ENCODE measurements at places on chromosomes 16 and 17.

DNA sequence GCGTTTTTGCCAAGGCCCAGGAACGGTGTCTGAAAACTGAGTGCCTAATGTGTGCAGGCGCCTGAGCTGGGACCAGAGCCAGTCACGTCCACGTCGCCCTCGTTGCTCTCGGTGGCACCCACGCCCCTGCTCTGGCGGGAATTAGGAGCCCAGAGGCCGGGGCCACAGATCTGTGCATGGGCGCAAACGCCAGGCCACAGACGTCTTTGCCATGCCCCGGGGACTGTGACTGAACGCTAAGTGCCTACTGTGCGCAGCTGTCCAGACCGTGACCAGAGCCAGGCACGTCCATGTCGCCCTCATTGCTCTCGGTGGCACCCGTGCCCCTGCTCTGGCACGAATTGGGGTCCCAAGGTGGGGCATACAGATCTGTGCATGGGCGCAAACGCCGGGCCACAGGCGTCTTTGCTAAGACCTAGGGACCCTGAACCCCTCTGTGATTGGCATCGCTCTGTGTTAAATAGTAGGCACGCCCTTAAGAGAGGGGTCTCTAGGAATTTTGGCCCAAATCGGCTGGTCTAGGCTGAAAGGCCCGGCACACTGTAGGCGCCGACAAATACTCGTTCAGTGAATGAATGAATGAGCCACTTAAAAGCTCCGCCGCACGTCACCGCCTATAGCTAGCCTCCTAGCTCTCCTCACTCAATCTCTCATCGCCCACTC lies 827 bp upstream of the UBALD1 start:
- DNase-seq: no peak

DNA sequence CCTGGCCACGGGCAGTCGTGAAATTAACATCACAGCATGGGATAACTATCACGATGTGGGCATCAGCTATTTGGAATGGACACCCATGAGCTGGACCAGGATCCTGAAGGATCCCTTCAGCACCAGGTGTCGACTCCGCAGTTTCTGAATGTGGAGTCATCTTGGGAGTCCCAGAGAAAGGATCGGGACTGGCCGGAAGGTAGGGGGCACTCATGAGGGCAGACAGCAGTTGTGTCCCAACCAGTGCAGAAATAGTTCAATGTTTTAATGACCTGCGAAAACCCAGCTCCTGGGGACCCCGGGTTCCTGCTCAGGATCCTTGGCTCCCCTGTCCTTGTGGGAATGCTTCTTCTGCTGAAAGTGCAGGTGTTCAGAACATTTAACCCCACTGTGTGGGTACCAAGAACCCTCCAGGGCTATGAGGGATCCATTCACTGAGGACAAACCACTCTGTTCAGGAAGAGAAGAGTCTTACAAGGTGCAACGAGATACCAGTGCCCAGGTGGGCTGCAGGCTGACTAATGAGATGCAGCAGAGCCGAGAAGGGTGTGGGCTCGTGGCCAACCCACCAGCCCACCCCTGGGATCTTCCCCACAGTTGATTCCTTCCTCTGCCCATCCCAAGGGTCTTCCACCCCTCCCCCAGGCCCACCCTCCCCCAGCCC lies 154.8 kb downstream of the SALL1 start:
- no peak for DNase-seq

- DNase-seq: no peak
Measured at GRCh38 chr16:66247516-66248481, 118.7 kb upstream of the CDH5 start.

GRCh38 chr17:2089021-2089422 lies 34.1 kb downstream of the HIC1 start:
- no peak for DNase-seq

DNA sequence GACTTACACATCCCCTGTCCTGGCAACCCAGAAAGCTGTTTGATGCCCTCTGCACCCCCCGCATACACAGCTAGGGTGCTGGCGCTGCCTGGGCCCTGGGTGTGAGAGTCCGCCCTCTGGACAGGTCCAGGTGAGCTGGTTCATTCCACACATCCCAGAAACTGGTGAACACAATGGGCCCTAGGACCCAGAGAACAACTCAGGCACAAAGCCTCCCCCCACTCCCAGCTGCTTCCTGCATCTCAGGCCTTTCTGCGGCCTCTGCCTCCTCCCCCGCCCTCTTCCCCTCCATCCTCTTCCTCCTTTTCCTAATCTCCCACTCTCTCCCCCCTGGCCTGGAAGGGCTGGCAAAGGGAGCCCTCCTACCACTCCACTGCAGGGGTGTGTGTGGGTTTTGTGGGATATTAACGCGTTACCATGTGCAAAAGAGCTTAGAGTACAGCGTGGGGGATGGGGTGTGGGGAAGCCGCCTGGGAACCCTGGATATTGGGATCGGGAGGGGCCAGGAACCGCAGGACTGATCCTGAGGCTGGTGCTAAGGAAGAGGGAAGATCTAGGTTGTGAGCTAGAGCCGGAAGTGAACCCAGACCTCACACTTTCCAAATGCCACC lies 1.6 kb upstream of the PPP1R9B start:
- peak; percentile 75 for DNase-seq

GRCh38 chr17:75487351-75488070 lies 27.8 kb downstream of the CASKIN2 start:
- DNase-seq: no peak

DNA sequence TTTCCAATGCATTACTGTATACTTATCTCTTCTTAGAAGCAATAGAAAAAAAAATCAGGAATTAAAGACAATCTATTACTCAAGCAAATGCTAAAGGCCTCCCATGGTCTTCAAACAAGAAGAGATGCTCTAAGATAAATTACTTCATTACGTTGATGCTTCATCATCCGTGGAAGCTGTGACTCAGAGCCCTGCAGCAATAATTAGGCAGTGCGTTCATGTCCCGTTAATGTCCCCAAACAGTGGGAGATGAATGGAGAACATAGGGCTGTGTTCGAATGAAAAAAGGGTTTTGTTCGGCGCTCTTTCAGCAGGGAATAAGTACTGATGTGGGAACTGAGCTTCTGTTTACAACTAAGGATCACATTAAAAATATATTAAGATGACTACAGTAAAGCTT lies 15.9 kb upstream of the PDXDC1 start:
- no peak for DNase-seq

- no peak for DNase-seq
Measured at GRCh38 chr16:46808997-46809396, 22.0 kb downstream of the C16orf87 start.

- peak; percentile 89 for DNase-seq
Measured at GRCh38 chr17:76714822-76715495, 4.2 kb upstream of the MXRA7 start.

DNA sequence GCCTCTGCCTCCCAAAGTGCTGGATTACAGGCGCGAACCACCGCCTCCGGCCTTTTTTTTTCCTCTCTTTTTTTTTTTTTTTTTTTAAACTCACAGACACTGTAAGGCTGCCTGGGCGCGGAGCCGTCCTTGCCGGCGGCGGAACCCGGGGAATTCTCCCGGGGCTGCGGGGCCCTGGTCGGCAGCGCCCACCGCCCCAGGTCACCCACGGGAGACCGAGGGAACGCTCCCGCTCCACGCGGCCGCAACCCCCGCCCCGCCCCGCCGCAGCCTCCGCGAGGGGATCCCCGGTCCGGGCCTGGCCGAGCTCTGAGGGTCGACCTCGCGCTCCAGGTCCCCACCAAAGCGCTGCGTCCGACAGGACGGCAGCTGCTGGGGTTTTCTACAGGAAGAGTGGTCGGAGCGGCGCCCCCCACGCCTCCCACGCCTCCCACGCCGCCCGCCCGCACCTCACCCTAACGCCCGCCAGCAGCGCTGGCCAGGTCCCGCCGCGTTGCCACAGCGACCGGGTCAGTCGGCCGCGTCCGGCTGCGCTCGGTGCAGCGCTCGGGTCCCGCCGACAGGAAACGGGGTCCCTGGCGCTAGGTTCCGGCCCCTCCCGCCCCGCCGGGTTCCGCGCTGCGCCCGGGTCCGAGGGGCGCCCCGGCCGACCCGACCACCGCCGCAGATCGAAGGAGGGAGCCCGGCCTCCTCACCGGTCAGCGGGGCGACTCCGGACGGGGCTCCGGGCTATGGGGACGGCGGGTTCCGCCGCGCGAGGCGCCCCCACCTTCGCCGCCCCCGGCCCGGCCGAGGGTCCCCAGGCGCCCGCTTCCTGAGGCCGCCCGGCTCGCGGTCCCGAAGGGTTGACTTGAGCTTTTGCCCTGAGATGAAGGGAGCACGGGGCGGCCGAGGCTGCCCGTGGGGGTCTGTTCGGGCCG lies at the start of gene CCDC57:
TSS of gene CCDC57 (minus strand) at position 512 of the 920 bp plus-strand sequence. CDS start 10,898 bp downstream, outside the sequence.
- peak; percentile 76 for DNase-seq
